ENCODE measurements at places on chromosomes 7 and 10.

GRCh38 chr10:29256586-29256985 lies 32.3 kb upstream of the LYZL1 start:
- DNase-seq, result no peak

DNA sequence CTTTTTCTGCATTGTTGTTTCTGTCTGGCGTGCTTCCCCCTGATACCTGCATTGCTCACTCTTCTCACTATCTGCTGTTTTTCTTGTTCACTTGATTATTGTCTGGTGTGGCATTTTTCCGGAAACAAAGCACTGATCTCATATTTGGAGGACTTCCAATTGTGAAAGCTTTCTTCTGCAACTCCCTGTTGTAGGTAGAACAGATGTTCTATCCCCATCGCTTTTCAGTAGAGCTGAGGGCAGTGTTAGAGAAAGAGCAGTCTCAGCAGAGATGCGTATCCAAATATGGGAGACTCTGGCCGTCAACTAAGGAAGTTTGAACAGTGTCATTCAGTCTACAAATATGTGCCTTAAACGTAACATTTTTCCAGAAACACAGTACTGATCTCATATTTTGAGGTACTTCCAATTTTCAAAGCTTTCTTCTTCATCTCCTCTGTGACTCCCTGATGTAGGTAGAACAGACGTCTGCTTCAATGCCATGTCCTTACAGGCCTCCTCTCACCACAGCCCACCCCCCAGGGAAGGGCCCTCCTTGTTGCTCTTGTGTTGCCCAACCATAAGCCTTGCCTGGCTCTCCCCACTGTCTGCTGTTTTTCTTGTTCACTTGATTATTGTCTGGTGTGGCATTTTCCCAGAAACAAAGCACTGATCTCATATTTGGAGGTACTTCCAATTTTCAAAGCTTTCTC lies 27.1 kb upstream of the GJD4 start:
- no peak for DNase-seq

DNA sequence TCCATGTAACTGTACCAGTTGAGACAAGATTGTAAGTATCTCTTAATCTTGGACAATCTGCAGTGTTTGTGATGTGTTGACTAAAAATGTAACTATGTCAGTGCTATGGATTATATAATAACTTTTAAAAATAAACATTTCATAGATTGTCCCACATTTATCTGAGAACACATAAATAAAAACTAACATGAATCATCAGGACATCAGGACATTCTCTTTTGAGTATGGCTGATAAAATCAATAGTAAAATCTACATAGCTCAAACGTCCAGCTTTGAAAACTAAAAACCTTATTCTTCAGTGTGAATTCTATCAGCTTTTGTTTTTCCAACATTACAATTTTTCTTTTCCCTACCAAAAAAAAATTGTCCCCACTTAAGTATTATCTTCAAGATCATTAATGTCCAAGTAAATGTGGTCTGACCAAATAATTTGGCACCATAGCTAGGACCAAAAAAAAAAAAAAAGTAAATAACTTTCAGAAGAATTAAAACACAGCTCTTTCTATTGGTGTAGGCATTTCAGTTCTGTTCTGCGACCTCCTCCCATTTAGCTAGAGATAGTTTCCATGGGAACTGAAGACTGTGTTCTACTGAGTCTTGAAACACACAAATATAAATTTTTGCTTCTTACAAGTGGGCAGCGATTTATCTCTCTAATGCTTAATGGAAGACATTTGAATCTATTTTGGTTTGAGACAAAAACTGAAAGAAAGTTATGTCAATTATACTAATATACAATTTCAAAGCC lies 123.0 kb upstream of the SGCE start:
- DNase-seq, result no peak

- no peak for DNase-seq
These were observed 77.8 kb downstream of the JAZF1 start for GRCh38 chr7:28102797-28103196.

DNA sequence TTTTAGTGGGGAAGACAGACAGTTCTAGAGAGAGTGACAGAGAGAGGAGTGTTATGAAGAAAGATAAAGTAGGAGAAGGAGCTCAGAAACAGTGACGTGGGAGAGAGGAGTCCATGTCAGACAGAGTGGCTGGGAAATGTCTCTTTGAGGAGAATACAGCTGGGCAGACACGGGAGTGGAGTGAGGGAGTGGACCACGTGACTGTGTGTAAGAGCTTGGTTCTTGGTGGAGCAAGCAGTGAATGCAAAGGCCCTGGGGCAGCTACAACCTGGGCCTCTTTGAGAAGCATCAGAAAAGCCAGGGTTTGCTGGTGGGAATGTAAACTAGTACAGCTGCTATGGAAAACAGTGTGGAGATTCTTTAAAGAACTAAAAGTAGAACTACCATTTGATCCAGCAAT lies 11.9 kb upstream of the PLEKHS1 start:
- no peak for DNase-seq

DNA sequence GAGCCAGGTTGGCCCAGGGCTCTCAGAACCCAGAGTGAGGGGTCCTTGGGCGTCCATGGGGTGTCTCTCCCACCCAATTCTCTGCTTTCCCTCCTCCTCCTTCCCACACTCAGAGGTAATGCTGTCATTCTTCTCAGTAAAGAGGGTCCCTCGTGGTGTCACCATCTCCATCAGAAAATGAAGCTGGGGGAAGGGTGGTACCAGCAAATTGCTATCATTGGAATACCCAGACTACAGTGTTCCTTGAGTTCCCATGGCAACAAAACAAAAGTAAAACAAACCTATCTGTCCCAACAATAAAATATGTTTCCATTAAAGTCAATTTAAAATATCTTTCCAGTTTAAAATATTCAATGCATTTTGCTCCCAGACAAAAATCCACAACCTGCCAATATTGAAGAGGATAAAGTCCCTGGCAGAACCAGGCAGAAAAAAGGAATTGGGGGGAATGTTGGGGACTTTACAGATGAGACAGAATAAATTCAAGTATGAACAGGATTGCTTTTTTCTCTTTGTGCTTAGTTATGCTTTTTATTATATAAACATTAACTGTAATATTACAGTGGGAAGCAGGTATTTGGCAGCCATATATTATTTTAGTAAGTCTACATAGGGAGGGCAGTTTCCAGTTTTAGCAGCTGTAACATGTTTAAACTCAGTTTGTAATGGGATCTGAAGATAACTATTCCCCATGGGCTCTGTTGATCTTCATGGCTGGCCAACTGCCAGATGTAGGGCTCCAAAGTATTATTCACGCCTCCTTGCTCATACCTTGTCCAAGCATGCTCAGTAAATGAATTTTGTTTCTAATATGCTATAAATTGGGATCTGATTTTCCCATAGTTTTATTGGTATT lies 182.1 kb downstream of the ARID5B start:
- no peak for DNase-seq

- no peak for DNase-seq
These were observed 64.0 kb upstream of the KMT2E start for GRCh38 chr7:104950006-104950405.

DNA sequence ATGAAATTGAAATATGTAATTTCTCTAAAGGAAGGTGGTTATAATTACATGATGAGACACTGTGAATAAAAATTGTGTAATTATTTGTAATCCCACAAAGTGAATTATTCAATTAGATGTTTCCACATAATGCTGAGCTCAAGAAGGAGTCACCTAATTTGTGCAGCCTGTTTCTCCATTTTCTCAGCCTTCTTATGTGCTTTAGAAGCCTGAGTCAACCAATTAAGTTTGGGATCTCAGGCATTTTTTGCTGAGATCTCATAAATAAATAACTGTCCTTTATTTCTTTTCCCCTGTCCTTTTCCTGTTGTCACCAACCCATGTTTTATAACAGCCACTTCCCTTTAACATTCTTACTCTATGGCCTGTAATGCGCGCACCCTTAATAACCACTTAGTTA lies 506.5 kb upstream of the SEMA3D start:
- no peak for DNase-seq

- DNase-seq, result no peak
These were observed 43.3 kb downstream of the STK32C start for GRCh38 chr10:132264306-132264950.

DNA sequence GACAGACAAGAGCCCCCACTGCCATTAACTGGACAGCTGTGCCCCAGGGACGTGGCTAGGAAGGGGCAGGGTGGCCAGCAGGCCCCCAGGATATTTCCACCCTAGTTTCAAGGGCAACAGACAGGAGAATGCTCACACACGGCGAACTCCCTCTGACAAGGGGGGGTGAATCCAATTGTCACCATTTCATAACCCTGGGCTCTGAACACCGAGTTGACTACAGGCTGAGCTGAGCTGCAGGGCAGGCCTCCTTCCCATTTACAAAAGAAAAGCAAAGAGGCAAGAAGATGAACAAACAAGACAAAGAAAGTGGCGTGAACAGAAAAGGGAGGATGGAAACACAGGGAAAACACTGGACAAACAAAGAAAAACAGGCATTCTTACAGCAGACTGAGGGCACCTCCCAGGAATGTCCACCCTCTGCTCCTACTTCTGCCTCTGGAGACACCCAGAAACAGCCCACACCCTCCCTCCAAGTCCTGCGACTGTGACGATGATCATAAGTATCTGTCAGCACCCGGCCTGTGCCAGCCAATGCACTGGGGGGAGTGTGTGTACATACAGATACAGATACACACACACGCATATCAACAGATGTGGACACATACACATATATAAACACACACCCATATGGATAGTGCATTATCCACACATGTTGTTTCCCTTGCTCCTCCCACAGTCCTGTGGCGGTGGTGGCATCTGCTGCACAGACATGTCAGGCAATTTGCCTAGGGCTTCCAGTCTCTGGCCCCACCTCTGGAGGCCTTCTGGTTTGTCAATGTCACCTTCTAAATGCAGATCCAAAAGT lies 66.2 kb downstream of the FAM53B start:
- no peak for DNase-seq

- DNase-seq, result no peak
These were observed 910 bp downstream of the WIPF3 start for GRCh38 chr7:29806995-29807841.

DNA sequence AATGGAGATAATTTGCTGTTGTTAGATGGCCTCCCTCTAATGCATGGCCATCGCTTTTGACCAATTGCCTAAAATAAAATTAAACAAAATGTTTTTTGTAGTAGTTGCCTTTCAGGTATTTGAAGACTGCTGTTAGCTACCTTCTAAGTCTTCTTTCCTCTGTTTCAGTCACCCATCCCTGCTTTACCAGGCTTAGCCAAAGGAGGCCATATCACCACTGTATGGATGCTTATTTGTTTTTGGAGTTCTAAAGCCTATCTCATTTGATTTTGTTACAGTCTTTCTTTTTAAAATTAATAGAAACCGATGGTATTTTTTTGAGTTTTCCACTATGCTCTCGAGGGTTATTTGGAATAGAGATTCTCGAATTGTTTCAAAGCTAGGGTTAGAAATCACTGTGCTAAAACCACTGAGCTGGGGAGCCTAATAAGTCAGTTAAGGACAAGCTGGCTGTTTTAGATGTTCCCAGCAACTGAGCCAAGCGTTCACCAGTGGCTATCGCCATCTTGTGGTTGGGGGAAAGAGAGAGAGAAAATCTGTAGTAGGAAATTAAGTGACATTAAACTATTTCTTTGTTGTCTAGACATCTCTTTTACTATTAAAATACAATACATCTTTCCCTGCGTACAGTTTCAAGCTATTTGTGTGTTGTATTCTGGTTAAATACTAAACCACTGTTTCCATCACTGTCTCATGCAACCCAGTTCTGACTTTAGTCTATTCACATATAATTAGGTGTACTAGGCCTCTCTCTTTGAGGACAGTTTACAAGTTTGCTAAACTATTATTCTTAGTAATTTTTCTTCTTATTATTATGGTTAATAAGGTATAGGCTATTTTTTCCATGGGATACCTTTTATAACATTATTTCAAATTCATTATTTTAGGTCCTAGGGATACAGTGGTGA lies 52.2 kb downstream of the GPR158 start:
- no peak for DNase-seq

GRCh38 chr7:23107781-23108180 lies 2.2 kb downstream of the KLHL7 start:
- no peak for DNase-seq

DNA sequence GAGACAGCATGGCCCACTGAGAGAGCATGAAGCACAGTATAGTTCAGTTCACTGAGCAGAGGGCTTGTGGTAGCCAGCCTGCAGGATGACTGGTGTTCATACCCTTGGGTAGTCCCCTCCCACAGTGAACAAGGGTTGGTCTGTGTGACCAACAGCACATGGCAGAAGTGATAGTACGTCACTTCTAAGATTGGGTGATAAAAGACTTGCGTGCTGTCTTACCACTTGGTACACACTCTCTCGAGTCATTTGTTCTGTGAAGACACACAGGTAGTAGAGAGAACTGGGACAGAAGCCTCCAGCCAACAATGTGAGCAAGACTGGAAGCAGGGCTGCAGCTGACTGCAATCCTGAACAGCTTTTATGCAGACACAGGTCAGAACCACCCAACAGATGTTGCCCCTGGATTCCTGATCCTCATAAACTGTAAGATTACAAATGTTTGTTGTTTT lies 14.6 kb downstream of the EPC1 start:
- DNase-seq, result peak; percentile 53

- no peak for DNase-seq
These were observed 13.2 kb downstream of the LAMB1 start for GRCh38 chr7:107989618-107990373.

- DNase-seq, result no peak
These were observed 80.5 kb upstream of the TAS2R16 start for GRCh38 chr7:123075838-123076467.

DNA sequence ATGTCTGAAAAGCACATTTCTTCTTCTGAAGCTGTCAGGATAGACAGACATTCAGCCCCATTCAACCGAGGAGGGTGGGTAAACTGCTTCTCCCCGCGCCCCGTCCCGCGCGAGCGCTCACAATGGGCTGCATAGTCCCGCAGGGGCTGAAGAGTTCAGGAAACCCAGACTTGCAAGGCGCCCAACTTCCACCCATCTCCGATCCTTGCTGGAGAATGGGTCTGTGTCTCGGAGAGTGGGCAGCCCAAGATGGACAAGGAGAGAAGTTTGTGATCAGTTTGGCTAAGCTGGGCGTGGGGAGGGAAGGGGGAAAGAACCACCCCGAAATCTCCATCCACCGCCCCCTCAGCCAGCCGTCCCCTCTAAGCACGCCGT lies 686 bp downstream of the AASS start:
- DNase-seq, result no peak

GRCh38 chr7:149422914-149423301 lies 38.0 kb downstream of the ZNF777 start:
- no peak for DNase-seq

DNA sequence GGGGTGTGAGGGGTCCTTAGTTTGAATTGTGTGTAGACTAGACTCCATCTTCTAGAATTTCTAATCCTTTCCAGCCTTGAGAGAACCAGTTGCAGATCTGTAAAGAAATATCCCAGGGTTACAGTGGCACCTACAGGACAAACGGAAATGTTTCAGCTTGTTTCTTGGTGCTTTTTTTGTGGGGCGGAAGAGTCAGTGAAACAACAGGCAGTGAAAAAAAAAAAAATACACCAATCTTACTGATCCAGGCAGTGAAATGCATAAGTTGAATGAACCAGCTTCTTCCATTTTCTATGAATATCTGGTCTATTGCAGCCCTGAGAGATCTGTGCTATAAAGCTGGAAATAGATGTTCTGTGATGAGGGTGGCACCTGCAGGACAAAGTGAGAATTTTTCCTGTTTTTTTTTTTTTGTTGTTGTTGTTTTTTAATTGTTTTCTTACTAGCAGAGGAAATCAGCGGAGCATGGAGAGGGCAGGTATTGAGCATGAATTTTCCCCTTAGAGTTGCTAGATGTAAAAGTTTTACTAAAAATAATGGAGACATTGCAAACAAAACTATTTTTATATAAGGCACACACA lies 81.9 kb upstream of the DYNC1I1 start:
- no peak for DNase-seq

- DNase-seq, result peak; percentile 8
These were observed 6.1 kb downstream of the GSTO2 start for GRCh38 chr10:104274762-104275721.
